Chondrocyte (in vitro differentiated cells): ENCODE measurements at places on chromosomes 16 and 17. TPM values are rescaled to one million over a fixed set of nuclear protein-coding genes. Genes with fewer than 3 reads are reported as not detected.

Gene CLEC3A
- total RNA-seq, result not detected in 3 replicates

Gene BHLHA9
- not detected in 3 replicates for total RNA-seq

Gene DRC3
- total RNA-seq, result 1.2 to 2.6 TPM (median 1.5 TPM) in 3 replicates

GRCh38 chr16:17469011-17469740 is 1.6 kb downstream of the XYLT1 start:
- no peak for DNase-seq
- no peaks in the 10 kb centered on the region for H3K36me3 ChIP-seq
- peaks cover 6% of the 10 kb centered on the region for H3K27me3 ChIP-seq
- H3K4me1 ChIP-seq, result peaks cover 52% of the 10 kb centered on the region

DNA sequence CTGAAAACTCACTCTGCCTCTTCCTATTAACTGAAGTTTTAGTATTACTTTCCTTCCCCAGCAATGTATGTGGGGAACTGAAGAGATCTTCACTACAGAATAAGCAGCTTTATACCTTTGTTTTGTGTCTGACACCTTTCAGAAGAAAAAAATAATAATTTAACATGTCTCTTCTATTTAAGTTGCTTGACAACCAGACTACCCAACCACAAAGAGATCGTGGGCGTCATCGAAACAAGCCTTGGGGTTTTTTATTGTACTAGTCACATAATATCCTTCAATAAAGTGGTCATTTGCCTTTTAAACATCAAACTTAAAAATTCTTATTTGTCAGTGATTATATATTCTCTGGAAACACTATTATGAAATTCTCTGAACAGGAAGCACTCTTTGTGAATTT is 123.7 kb downstream of the CHD9NB start:
- no peaks in the 10 kb centered on the region for H3K4me1 ChIP-seq
- no peak overlapping the region for H3K4me3 ChIP-seq
- peaks cover 2% of the 10 kb centered on the region for H3K27me3 ChIP-seq
- DNase-seq, result no peak

DNA sequence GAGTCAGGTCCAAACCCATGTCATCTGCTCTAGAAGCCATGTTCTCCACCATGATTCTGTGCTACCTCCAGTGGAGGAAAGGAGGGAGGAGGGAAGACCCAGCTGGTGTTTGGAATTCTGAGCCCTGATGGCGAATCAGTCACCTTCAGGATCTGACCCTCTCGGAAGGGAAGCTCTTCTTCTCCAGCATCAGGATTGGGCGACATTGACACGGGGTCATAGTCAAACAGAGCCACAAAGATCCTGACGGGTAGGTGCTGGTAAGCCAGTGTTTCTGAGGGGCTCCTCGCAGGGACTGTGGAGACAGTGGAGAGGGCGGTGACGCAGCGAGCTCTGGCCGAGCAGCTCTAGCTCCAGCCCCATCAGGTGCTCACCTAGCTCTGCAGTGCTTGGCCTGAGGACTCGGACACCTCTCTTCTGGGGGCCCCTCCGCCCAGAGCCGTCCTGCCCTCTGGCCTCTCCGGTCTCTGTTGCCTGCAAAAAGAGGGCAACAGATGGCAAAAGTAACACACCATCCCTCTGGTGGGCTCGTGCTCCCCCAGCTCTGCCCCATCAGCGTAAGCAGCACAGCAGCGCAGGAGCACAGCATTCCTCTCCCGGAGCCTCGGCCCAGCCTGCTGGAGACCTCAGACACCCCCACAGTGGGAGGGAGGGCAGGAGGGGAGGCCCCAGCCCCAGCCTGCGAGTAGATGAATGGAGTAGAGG is 21.0 kb downstream of the TSPOAP1 start:
- no peak overlapping the region for H3K4me3 ChIP-seq
- DNase-seq, result peak; percentile 82
- no peak overlapping the region for H3K27ac ChIP-seq
- peaks cover 9% of the 10 kb centered on the region for H3K27me3 ChIP-seq
